LHCN-M2 (cell line): ENCODE measurements at places on chromosomes 12 and 14.

GRCh38 chr12:79982086-79983062 lies 47.5 kb upstream of the PPP1R12A start:
- peak; percentile 14 for DNase-seq

DNA sequence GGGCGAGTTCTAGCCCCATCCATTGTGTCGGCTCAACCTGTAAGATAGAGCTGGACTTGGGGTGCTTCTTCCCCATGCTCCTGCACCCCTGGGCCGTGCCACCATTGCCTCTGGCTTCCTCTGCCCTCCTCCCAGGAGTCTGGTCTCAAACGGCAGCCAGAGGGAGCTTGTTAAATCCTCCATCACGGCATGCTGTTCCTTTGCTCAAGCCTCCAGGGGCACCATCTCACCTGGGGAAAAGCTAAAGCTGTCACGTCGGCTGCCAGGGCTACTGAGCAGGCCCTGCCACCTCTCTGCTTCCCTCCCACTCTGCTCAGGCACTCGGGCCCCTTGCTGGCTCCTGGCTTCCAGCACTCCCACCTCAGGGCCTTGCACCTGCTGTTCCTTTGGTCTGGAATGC lies 140.4 kb downstream of the RBM19 start:
- DNase-seq: no peak

- no peak for DNase-seq
Observed at GRCh38 chr14:63860146-63860545, 7.3 kb downstream of the SYNE2 start.

DNA sequence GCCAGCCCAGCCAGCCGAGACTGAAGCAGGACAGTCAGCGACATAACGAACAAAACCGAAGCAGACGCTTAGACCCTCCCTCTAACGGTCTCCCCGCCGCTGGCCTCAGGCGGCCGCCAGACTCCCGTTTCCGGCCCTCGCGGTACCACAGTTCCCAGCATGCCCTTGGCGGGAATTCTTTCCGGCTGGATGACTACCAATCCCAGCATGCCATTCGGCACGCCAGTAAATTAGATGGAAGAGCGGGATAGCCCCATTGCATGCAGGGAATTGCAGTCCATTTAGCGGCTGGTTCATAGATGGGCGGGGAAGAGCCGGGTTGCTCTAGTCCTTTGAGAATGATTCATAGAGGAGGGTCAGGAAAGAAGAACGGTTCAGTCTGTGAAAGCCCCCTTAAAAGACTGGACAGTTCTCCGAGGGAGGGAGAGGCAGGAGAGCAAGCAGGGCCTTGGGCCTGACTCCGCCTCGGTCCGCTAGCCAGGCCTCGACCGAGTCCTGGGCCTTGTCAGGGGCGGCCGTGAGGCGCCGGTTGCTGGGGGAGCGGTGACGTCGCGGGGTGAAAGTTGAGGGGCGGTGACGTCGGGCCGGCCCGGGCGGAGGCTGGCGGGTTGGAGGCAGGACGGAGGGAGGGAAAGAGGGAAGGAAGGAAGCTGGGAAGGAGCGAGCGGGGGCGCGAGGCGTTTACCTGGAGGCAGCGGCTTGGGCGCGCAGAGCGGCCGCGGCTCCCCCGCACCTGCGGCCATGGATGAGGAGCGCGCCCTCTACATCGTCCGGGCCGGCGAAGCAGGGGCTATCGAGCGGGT lies at the start of gene RIC8B:
Gene RIC8B (plus strand): TSS at position 678 of the 803 bp plus-strand sequence. CDS start 64 bp downstream, at position 742.
- peak; percentile 98 for DNase-seq

GRCh38 chr12:3790642-3791041 lies 37.7 kb upstream of the CRACR2A start:
- DNase-seq: no peak

DNA sequence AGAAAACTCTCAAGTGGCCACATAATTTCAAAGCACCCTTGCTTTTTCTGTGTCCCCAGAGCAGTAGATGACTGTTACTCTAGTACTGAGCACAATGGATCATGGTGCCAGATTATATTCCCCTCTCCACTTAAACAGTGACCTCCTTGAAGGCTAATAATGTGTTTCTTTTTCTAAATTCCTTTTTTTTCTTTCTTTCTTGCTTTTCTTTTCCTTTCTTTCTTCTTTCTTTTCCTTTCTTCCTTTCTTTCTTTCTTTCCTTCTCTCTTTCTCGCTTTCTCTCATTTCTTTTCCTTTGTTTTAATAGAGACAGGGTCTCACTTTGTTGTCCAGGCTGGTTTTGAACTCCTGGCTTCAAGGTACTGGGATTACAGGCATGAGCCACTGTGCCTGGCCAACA lies 26.2 kb upstream of the TSPAN11 start:
- DNase-seq: no peak

- DNase-seq: no peak
Observed at GRCh38 chr12:72272091-72272661, at the start of gene TRHDE. TSS of gene TRHDE (plus strand) at chr12:72272370. CDS start at chr12:72272644, 274 bp downstream.

DNA sequence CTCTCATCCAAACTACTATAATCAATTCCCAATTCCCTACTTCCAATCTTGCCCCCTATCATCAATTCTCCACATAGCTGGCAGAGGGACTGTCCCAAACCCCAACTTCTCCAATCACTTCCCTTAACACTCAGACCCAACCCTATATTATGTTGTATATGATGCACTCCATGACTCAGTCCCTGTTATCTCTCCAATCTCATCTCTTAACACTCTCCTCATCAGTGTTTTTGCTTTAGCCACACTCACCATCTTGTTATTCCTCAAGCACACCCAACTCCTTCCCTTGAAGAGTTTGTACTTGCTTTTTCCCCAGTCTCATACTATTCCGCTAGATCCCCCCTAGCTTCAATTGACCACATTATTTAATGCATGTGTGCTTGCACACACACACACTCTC lies 4.9 kb downstream of the RHOJ start:
- no peak for DNase-seq

- DNase-seq: peak; percentile 65
Observed at GRCh38 chr12:26062566-26062965, 62.3 kb downstream of the BHLHE41 start.

DNA sequence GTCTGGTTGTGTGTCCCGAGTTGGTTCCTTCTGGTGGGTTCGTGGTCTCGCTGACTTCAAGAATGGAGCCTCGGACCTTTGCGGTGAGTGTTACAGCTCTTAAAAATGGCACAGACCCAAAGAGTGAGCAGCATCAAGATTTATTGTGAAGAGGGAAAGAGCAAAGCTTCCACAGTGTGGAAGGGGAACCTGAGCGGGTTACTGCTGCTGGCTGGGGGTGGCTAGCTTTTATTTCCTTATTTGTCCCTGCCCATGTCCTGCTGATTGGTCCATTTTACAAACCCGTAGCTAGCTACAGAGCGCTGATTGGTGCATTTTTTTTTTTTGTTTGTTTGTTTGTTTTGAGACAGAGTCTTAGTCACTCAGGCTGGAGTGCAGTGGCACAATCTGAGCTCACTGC lies 29.3 kb downstream of the FGF6 start:
- no peak for DNase-seq

DNA sequence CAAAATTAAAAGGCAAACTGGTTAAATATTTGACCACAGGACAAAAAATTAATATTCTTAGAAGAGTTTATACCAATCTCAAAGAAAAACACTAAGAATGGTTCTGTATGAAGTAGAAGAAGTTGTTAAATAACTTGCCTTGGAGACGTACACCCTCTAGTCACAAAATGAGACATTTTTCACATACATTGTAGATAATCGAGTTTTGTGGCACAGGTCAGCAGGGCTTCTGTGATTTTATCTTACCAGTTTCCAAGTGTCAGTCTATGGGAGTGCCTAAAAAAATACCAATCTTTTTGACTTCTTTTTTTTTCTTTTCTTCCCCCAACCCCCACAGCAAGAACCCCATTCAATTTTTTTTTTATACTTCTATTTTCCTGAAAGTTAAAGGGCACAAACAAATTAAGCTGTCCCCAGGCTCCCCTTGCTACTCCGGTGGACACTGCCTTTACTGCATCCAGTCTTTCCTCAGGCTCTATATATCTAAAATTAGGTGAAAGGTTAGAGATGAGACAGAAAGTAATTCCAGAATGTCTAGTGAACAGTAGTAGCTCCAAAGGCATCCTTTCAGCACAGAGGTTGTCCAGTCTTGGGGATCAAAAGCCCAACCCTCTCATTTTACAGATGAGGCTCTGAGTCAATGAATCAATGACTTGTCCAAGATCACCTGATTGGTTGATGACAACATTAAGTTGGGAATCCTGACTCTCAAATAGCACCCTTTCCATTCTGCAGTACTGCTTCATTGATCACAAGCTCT lies 6.2 kb downstream of the LIMA1 start:
- no peak for DNase-seq

- no peak for DNase-seq
Observed at GRCh38 chr14:49986343-49987014, 93.6 kb downstream of the ARF6 start.

GRCh38 chr12:26736563-26737486 lies 96.2 kb downstream of the ITPR2 start:
- DNase-seq: peak; percentile 48

- DNase-seq: no peak
Observed at GRCh38 chr12:91954326-91954725, 191.3 kb downstream of the BTG1 start.

- DNase-seq: peak; percentile 63
Observed at GRCh38 chr12:63915105-63915800, 70.8 kb downstream of the SRGAP1 start.

GRCh38 chr12:123250471-123251383 lies 17.5 kb downstream of the MTRFR start:
- no peak for DNase-seq

GRCh38 chr12:121181181-121181580 lies 28.7 kb upstream of the P2RX4 start:
- peak; percentile 57 for DNase-seq

DNA sequence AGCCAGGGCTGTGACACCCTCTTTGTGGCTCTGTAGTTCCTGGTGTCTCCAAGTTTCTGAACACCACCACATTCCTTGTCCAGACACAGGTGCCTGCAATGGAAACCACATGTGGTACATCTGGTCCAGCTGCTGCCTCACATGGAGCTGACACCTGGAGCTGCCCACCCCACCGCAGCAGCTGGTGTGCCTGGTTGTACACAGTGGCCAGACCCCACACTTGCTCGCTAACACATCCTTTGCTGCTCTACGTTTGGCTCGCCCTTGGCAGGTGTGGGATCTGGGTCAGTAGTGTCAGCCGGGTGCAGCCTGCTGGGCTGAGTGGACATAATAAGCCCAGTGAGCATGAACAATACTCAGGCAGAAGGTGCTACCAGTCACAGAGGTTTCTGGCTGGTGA lies 198.9 kb downstream of the ADGRD1 start:
- DNase-seq: no peak

DNA sequence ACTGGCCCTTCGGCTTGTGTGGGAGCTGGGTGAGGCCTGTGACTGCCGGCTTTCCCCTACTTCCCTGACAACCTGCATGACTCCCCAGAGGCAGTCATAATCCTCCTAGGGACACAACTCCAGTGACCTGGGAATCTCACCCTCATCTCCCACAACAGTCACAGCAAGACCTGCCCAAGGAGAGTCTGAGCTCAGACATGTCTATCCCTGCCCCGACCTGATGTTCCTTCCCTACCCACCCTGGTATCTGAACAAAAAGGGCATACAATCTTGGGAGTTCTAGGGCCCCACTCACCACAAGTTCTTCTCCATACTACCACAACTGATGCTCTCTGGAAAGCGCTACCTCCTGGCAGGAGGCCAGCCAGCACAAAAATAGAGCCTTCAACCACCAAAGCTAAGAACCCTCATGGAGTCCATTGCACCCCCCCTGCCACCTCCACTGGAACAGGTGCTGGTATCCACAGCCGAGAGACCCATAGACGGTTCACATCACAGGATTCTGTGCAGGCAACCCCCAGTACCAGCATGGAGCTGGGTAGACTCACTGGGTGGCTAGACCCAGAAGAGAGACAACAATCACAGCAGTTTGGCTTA lies 16.8 kb downstream of the ATP23 start:
- DNase-seq: no peak

DNA sequence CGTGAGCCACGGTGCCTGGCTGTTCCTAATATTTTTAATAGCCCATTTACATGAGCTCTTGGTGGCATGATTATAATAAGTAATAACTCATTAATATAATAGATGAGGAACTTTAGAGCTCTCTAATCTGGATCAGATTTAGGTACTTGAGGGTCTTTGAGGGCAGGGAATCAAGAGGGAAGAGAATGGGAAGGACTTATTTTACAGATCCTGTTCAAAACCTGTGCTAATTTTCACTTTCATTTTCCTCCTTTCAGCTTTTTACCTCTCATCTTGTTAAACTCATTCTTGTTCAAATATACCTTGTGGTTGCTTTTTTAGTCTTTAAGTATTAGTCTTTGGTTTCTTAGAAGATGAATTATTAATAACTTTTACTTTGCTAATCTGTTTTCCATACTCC lies 5.6 kb downstream of the NECAP1 start:
- DNase-seq: no peak

GRCh38 chr12:100718187-100718586 lies 76.4 kb upstream of the ANO4 start:
- peak; percentile 40 for DNase-seq
